ENCODE measurements at places on chromosomes 1 and 21. TPM values are rescaled to one million over a fixed set of nuclear protein-coding genes. Genes with fewer than 3 reads are reported as not detected.

DNA sequence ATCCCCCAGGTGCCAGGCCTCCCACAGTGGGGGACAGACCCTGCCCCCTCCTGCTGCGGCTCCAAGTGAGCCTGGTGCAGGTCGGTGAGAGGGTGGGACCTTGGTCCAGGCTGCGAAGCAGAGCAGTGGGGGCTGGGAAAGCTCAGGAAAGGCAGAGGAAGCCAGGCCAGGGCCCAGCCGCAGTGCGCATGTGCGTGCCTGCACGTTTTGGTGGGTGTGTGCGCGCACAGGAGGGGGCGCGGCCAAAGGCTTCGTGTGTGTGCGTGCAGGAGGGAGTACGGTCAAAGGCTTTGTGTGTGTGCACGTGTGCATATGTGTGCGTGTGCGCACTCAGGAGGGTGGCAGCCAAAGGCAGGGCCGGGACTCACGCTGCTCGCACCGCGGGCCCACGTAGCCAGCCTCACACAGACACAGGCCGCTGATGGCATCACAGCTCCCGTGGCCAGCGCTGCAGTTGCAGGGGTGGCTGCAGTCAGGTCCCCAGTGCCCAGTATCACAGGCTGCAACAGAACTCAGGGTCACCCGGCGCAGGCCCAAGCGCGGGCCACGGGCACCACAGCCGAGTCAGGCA lies 45.9 kb downstream of the ARHGEF16 start:
- no peak overlapping the region for H3K4me3 ChIP-seq
- no peaks in the 10 kb centered on the region for H3K27me3 ChIP-seq
- H3K4me1 ChIP-seq: peaks cover 30% of the 10 kb centered on the region
- DNase-seq: no peak

DNA sequence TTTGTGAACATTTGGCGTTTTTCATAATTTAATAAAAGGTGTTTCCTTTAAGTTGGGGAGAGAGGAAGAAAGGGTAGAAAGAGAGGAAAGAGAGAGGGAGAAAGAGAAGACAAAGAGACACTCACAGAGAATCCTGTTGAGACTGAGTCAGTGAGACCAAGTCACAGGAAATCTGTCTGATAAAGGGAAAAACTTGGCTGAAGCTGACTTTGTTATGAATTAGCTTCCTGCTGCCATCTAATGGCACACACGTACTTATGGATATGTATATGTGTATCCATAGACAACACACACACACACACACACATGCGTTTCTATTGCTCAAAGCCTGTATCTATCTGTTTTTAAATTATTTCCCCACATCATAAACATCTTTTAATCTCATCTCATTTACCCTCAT lies 42.5 kb upstream of the DISC1 start:
- no peaks in the 10 kb centered on the region for H3K27me3 ChIP-seq
- H3K27ac ChIP-seq: no peak overlapping the region
- peaks cover 4% of the 10 kb centered on the region for H3K4me1 ChIP-seq
- no peak overlapping the region for H3K4me3 ChIP-seq

GRCh38 chr1:30008998-30009657 lies 714.3 kb downstream of the MATN1 start:
- H3K36me3 ChIP-seq: no peaks in the 10 kb centered on the region
- no peak overlapping the region for H3K4me3 ChIP-seq
- no peak for DNase-seq
- H3K27me3 ChIP-seq: peaks cover 5% of the 10 kb centered on the region
- no peaks in the 10 kb centered on the region for H3K4me1 ChIP-seq

The PTPN14 gene
- 154 TPM for total RNA-seq

DNA sequence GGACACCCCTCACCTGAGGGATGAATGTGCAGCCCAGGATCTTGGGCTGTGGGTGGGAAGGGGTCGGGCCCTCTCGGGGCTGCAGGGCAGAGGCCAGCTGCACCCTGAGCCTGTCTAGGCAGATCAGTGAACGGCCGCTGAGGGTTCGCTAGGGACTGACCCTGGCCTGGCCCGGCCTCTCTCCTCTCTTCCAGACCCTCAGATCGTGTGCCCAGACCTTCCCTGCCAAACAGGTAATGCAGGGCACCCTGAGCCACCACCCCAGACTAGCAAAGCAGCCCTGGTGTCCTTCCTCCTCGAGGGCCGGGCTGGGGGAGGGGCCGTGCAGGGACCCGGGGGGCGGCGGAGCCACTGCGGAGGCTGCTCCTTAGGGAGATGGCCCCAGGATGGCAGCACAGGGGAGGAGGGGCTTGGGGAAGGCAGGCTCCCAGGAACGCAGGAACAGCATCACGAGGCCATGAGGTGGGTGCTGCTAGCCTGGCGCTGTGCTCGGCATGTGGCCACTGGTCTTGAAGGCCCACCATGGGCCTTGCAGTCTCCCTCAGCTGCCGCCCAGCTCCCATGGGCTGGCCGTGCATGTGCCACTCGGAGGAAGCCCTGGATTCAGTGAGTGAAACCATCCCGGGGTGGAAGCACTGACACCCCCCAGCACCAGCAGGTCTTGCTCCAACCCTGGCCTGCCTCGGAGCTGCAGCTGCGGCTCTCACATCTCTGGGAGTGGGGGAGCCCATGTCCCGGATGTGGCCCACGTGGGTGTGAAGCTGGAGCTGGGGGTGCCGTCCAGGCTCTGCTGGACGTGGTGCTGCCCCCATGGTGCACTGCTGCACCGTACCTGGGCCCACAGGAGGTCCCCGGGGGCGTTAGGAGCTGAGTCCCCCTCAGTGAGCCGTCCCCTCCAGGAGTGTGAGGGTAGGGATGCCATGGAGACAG lies 28.7 kb downstream of the COL6A2 start:
- DNase-seq: no peak
- no peak overlapping the region for H3K4me3 ChIP-seq
- H3K4me1 ChIP-seq: peaks cover 16% of the 10 kb centered on the region
- no peaks in the 10 kb centered on the region for H3K27me3 ChIP-seq

GRCh38 chr1:232937741-232938375 lies 12.6 kb upstream of the NTPCR start:
- H3K4me3 ChIP-seq: no peak overlapping the region
- DNase-seq: no peak
- H3K27ac ChIP-seq: no peak overlapping the region
- H3K36me3 ChIP-seq: no peaks in the 10 kb centered on the region
- H3K27me3 ChIP-seq: no peaks in the 10 kb centered on the region

Measured in astrocyte (in vitro differentiated cells and primary cell).